ENCODE measurements at places on chromosomes 12 and 14.
A peak's percentile ranks its signal among the peaks of the same experiment; 100 is the strongest.

DNA sequence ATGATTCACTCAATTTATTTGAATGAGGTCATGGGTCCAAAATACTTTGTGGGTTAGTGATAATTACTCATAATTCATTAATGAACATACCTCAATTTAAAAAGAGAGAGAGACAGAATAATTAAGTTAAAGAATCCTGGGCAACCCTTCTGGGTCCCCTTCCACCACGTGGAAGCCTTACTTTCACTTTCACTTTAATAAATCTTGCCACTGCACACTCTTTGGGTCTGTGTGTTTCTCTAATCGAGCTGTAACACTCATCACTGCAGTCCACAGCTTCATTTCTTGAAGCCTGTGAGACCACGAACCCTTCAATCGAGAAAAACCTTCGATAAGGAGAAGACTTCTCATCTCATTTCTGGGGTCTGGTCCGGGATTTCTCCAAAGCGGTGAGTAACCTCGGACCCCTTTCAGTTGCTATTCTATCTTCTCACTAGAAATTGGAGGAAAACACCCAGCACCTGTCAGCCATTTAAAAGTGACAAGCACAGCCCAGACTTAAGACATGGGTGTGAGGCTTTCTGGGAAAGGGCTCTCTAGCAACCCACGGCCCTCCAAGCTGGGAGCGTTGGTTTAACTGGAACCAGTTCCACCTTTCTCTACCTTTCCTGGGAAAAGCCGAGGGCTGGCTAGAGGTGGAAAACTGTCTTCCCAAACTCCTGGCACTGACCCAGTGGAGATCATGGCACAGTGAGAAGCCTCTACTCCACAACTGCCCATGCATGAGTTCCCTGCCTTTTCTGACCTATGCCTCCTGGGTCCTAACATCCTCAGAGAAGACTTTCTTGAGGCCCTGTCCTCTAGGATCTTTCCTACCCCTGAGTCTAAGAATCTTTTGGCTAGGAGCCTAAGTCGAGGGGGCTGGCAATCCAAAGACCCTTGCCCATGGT is 148.8 kb upstream of the ATF7IP start:
- no peak for DNase-seq

GRCh38 chr12:120249266-120249874 is 16.2 kb downstream of the PXN start:
- DNase-seq: no peak

- DNase-seq: no peak
Measured at GRCh38 chr14:32813401-32813800, 125.3 kb upstream of the NPAS3 start.

DNA sequence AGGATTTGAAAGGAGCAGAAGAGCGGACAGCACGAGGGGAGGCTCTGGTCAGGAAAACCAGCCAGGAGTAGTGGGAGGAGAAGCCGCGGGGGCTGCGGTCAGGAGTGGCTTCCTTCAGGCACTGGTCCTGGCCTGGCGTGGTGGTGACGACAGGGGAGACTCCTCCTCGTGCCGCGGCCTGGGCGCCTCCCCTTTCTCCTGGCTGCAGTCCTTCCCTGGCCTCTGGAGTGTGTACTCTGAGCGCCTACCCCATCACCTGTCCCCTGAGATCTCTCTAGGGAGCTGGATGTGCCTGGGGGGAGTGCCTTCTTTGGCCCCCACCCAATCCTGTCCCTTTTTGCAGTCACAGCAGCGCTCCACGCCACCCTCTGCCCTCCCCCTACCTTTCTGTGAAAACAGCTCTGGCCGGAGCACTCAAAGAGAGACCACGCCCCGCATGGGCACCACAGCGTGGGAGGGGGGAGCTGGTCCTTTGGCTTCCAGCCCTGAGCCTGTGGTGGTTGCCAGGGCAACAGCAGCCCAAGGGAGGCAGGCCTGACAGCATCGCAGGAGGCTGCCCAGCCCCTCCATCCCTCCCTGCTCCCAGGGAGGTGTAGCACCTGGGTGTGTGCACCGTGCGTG is 125.9 kb downstream of the CALM1 start:
- DNase-seq: peak; percentile 75

DNA sequence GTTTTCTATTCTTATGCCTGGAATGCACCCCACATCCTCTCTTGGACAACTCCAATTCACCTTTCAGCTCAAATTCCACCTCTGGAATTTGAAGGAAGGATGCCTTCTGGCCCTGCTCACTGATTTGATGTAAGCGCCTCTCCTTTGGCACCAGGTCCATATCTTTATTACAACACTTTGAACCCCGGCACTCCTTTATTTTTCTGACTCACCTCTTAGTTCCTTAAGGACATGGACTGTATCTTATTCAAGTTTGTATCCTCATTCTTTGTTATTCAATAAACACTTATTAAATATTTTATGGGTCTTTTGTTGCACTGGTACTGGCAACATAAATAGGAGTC is 3.1 kb downstream of the GALC start:
- no peak for DNase-seq

DNA sequence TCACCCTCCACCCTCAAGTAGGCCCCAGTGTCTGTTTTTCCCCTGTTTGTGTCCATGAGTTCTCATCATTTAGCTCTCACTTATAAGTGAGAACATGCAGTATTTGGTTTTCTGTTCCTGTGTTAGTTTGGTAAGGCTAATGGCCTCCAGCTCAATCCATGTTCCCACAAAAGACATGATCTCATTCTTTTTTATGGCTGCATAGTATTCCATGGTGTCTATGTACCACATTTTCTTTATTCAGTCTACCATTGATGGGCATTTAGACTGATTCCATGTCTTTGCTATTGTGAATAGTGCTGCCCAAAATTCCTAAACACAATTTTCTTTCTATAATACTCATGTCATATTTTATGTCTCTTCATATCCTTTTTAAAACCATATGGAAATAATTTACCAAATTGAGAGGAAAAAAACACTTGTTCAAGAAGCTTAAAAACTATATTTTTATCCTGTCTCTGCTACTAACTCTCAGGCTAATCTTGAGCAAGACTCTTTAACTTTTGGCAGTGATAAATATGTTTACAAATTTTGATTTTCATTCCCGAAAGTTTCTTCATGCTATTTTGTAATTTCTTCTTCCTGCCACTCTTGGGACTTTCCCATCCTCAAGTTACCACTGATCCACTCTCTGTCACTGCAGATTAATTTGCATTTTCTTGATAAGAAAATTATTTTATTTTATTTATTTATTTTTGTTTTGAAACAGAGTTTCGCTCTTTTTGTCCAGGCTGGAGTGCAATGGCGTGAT is 28.0 kb upstream of the OSBPL8 start:
- no peak for DNase-seq

- no peak for DNase-seq
Measured at GRCh38 chr12:89528434-89528833, 2.6 kb upstream of the POC1B start.

DNA sequence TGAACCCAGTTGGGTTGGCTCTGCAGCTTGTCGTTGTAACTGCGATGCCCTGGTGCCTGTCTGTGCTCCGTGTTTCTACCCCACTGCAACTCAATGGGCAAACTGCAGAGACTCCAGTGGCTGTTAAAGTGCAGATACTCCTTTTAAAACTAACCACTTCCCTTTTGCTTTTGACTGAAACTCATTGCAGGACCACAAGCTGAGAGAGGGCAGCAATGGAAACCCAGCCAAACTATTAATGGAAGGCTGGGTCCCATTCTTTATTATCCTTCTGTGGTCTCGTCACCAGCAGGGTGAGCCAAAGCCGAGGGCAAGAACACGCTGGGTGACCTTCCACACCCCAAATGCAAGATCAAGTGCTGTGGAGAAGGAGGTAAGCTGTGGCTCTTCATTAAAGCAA is 910.4 kb downstream of the VRK1 start:
- DNase-seq: no peak

GRCh38 chr14:81940651-81941050 is 407.0 kb upstream of the SEL1L start:
- no peak for DNase-seq

DNA sequence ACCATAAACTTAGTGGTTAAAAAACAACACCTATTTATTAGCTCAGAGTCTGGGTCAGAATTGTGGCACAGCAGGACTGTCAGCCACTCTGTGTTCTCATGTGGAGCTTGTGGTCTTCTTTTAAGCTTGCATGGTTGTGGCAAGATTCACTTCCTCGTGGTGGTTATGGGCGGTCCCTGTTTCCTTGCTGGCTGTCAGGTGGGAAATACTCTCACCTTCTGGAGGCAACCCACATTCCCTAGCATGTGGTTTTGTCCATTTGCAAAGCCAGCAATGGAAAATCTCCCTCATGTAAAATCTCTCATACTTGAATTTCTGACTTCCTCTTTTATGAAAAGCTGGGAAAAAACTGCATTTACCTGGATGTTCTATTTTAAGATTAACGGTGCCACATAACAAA is 229.8 kb downstream of the ALX1 start:
- no peak for DNase-seq

- no peak for DNase-seq
Measured at GRCh38 chr12:24293549-24293948, 344.1 kb upstream of the SOX5 start.

DNA sequence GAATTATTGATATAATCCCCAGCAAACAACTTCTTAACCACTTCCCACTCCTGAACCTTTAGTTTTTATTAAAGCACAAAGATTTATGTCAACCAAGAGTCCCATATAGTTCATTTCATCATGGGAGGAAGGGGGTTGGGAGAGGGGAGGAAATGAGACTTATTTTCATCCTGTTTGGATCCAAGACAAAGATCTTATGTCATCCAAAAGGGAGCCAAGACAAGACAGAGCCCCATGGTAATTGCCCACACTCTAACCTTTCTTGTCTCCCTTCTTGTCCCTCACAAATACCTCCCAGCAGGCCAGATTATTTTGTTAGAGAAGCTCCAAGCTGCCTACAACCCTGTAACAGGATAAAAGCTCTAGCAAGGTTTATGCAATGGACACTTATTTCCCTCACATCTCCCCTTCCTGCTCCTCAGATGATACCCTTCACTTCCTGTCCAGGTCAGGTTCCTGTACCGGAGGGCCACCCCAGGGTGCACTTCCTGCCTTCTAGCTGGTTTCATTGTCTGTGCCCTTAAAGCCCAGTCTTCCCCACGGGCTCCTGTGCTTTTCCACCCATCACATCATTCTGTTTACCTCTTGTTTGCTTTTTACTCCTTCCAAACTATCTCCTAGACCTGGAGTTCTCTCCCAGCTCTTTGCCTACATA is 123.7 kb upstream of the MDM1 start:
- no peak for DNase-seq

DNA sequence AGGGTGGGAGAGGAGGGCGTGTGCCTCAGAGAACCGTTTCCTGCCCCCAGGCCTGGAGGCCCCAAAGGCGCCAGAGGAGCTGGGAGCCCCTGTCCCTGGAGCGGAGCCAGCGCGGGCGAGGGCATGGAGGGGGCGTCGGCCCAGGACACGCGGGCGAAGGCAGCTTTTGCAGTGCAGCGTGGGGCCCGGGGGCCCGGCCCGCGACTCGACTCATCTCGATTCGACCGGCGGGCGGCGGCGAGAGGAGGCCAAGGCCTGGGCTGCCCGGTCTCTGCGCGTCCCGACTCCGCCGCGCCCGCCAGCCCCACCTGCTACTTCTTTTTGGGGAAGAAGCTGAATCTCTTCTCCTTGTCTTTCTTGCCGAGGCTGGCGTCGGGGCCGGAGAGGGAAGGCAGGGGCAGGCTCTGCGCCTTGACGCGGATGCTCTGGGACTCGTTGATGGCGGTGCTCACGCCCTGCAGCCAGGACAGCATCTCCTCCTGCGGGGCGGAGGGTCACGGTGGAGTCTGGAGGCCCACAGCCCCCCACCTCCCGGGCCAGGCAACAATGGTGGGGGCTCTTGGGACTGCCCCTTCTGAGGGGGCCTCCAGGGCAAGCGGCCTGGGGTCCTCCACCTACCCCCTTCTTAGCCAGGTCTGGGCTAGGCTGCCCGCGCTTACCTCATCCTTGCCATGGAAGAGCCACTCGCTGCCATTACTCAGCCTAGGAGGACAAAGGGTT is 44.9 kb downstream of the PLEKHG3 start:
- no peak for DNase-seq

DNA sequence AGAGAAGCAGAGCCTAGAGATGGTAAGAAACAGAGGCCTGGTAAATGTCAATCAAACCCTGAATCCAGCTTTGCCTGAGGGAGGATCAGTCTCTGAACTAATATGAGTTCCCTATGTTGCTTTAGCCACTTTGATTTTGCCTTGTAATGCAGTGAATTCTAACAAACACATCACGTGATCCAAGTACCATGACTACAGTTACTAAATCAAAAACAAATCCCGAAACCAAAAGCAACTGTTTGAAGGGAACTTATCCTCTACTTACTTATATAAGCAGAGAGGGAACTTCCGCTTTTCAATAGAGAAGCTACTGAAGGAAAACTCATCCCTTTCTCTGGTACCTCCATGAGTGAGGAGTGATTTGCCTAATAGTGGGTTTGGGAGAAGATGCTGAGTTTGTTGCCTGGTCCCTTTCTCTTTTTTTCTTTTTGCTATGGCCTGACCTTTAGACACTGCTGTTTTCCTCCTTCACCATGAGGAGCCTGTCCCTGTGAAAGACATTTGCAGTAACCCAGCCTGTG is 7.7 kb upstream of the PPTC7 start:
- DNase-seq: no peak

- no peak for DNase-seq
Measured at GRCh38 chr14:82897469-82898308, 1364.0 kb upstream of the SEL1L start.

DNA sequence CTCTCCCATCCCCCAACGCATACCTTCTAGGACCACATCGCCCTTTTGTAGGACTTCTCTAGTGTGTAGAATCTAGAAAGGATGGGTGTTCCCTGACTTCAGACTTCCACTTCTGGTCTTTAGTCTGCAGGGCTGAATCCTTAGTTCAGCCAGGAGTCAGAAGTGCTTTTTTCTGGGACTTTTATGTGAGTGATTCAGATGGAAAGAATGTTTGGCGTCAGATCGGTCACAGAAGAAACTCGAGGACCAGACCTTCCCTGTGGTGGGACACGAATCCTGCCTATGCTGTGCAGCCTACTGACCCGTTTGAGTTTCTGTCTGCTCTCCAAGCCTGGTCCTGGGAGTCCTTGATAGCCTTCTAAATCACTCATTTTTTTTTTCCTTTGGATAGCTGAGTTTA is 165.4 kb upstream of the SSTR1 start:
- DNase-seq: no peak

DNA sequence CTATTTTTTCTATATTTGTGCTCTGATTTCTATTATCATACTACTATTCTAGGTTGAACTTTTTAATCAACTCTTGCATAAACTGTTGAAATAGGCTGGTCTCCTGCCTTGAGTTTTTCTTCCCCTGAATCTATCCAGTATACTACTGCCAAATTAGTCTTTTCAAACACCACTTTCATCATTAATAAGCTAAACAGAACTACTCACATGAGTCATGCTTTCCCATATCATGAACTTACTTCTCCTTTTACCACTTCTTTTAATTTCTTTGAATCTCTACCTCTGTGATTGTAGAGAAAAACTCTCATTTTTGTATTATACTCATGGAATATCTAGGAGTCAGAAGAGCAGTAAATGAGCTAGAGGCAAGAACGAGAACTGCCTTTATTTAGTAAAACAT is 340.3 kb upstream of the PDE3A start:
- DNase-seq: no peak

- DNase-seq: no peak
Measured at GRCh38 chr14:33647385-33647786, 303.5 kb downstream of the EGLN3 start.

- DNase-seq: no peak
Measured at GRCh38 chr12:130961921-130962451, 8.3 kb downstream of the ADGRD1 start.

Measured in lower lobe of right lung (tissue), 2 donors.